ENCODE measurements at places on chromosomes 5 and 9. TPM values are rescaled to one million over a fixed set of nuclear protein-coding genes. Genes with fewer than 3 reads are reported as not detected.

Gene GNAQ
- 38.7 TPM for total RNA-seq

Gene SLC1A1
- total RNA-seq = 38.7 TPM

Gene IRX2
- 0.62 TPM for total RNA-seq

Gene GPR21
- total RNA-seq = 0.87 TPM

Gene SAXO1
- under 0.01 TPM for total RNA-seq

Gene FOXD1
- total RNA-seq = 0.44 TPM

Gene PLEKHG4B
- total RNA-seq = not detected

Gene DENND4C
- 69.9 TPM for total RNA-seq

Gene CCL27
- total RNA-seq = not detected

Gene C9orf50
- 0.13 TPM for total RNA-seq

Gene ROR2
- total RNA-seq = 0.13 TPM

Gene GRHPR
- total RNA-seq = 103 TPM

Gene CCDC152
- total RNA-seq = 3.8 TPM

Gene HDAC3
- total RNA-seq = 60.9 TPM

Gene DMRTA1
- 0.06 TPM for total RNA-seq

Gene HAVCR2
- 0.26 TPM for total RNA-seq

Gene RAD23B
- total RNA-seq = 87.7 TPM

Gene GNA14
- 4.4 TPM for total RNA-seq

Gene MEIKIN
- 0.06 TPM for total RNA-seq

Gene DPH7
- 16.4 TPM for total RNA-seq

Gene FSTL4
- not detected for total RNA-seq

Gene SLC6A18
- total RNA-seq = not detected

Gene PTPRD
- 4.0 TPM for total RNA-seq

Gene GRIN1
- total RNA-seq = 0.06 TPM

Gene CFAP157
- total RNA-seq = 0.06 TPM

Gene IL13
- not detected for total RNA-seq

Gene TMEM252
- total RNA-seq = not detected

Gene TYRP1
- not detected for total RNA-seq

Gene BRIX1
- 19.0 TPM for total RNA-seq

Gene GARIN3
- total RNA-seq = not detected

Gene DAB2IP
- total RNA-seq = 36.7 TPM

Gene HAVCR1
- not detected for total RNA-seq

Gene KLHL3
- 4.6 TPM for total RNA-seq

Gene SLC27A6
- total RNA-seq = 0.06 TPM

Gene KLF4
- total RNA-seq = 25.3 TPM

Gene PCDHB13
- total RNA-seq = 1.1 TPM

Gene CTNND2
- under 0.01 TPM for total RNA-seq

Gene BHMT2
- total RNA-seq = 4.1 TPM

Gene PRRT1B
- not detected for total RNA-seq

Gene AK8
- 0.40 TPM for total RNA-seq

Gene SEMA5A
- total RNA-seq = 47.5 TPM

Gene CKMT2
- total RNA-seq = 2.8 TPM

Gene NRARP
- total RNA-seq = 0.25 TPM

Gene SOHLH1
- not detected for total RNA-seq

Gene ANKRD18A
- total RNA-seq = 0.13 TPM

Gene LRRC19
- total RNA-seq = not detected

Gene DDX4
- total RNA-seq = not detected

Gene GLRA1
- total RNA-seq = not detected

Gene UHRF2
- 178 TPM for total RNA-seq

Gene SLC46A2
- total RNA-seq = not detected

Gene CCNI2
- not detected for total RNA-seq

Gene FBP2
- not detected for total RNA-seq

Gene SYNPO
- total RNA-seq = 17.6 TPM
